ENCODE measurements at places on chromosomes 13 and 19. TPM values are rescaled to one million over a fixed set of nuclear protein-coding genes. Genes with fewer than 3 reads are reported as not detected.

DNA sequence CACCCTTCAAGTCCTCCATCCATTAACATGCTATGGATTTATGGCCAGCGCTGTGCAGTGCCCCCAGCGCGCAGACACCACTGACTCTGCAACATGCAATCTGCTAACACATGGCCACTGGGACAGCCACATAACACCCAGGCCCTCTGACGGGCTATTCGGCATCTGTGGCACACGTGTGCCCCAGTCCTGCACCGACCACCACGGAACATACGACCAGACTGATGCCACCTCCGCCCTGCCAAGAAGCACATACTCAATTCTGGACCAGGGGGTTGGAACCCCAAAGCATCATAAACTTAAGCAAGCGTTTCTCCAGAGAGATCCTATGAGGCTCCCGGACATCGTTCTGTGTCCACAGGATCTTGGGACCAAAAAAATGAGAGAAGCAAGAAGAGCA, 9.8 kb downstream of the STK24 start:
- no peak for DNase-seq

GRCh38 chr19:38388349-38389100, at the start of gene SPRED3:
Gene SPRED3 (plus strand): TSS chr19:38388697. CDS start chr19:38390303, 1,606 bp downstream.
- no peak for DNase-seq

DNA sequence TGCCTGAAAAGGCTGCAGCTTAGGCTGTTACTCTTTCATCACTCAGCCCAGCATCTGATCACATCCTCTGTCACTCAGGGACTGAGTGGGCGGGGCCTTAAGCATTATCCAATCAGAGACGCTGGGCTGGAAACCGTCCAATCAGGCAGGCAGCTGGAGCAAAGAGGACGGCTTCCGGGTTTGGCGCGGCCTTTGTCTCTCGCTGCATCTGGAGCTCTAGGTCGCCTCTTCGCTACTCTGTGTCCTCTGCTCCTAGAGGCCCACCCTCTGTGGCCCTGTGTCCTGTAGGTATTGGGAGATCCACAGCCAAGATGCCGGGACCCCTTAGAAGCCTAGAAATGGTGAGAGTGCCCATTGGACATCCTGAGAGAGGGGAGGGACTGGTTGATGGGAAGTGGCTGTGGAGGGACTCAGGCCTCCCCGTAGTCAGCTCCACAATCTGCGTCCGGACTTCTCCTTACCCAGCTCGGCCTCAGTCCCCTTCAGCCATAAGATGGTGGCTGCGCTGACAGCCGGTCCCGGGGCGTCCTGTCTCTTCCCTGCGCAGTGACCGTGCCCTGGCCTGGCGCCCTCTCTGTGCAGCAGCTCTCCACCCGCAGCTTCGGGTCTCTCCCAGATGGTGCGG, at the start of gene ZNF486:
ZNF486 (plus strand) TSS at position 195 of the 625 bp plus-strand sequence; CDS start at position 312, 117 bp downstream.
- peak; percentile 88 for DNase-seq

DNA sequence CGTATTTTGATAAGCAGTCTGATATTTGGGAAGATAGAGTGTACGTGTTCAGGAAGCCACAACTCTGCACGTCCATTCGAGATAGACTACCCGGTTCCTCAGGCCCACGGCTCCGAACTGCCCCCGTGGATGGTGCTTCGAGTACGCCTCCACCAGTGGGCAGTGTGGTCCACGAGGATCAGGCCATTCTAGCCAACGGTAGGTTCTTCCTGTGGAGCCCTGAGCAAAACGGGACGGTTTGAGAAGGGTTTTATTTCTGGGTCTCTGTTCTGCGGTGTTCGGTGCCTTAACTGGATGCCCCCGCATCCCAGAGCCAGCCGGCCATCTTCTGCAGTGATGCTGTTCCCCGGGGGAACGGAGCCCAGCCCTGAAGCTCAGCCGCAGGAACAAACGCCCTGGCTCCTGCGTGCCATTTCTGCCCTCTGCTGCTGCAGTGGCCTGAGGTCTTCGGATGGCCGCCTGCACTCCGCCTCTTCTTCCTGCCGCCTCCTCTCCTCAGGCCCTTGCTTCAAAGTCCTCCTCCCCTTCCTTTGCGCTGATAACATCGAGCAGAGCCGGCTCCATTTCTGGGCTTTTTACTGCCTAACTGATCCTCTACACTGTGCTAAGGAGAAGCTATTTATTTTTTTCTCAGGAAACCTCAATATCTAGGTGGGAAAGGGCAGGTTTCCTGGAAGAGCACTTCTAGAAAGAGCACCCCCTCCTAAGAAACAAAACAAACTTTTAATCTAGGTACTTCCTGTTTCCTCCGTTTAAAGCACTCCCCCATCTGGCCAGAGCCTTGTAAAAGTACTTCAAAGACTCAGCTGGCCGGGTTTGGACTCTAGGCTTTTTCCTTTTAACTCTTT, 36.2 kb upstream of the SLC46A3 start:
- no peak for DNase-seq

DNA sequence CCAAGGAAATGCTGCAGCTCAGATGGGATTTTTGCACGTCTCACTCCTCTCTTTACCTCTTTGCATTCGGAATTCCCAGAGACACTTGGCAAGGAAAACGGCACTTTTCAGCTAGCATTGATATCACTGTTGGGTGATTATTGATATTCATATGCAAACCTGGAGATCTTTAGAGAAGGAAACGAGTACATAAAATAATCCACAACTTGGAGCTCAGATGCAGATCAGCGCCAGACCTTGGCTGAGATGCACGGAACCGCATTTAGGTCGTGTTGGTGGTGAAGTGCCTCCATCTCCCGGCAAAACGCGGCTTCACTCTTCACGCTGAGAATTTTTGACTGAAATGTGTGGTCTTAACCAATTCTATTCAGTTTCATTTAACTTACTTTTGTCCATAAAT, 77.2 kb upstream of the ARHGEF7 start:
- no peak for DNase-seq

- no peak for DNase-seq
Measured at GRCh38 chr13:37395544-37395943, 203.0 kb downstream of the POSTN start.

DNA sequence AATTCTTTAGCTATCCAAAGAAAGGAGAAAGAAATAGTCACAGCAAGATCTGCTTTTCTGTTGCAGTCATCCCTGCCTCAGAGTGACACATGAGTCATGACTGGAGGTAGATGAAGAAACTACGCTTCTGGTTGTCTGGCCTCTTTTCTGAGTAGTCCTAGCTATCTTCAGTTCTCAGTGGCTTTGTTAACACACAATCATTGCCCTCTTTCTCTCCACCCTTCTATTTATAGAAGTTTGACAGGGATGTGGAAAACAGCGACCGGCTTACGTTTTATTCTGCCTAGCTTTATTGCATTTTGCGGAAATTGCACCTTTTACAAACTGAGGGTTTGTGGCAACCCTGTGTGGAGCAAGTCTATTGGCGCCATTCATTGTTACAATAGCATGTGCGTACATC, 26.7 kb downstream of the SPATA13 start:
- no peak for DNase-seq

DNA sequence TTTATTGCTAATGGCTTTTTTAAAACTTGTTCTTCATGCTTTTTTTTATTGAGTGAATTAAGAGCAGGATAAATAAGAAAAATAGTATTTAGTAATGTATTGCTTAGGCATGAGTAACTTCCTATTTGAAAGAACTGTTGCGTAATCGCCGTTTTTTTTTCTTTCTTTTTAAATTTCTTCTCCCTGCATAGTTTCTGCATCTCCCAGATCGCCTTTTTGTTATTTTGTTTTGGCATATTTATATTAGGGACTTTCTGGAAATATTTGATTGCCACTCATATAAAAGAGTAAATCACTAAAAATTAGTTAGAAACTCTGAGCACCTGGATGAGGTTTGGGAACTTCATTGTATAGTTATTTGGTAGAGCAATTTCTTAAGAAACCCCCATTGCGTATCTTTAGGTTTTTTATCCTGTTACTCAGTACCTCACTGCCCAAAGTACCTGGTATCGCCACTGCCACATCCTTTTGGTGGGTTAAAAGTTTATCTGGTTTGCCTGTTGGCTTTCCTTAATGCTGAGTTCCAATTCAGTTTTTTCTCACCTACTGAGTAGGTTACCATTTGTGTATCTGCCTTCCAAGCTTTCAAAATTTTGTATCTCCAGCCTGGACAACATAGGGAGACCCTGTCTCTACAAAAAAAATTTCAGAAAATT, 36.2 kb upstream of the LPAR6 start:
- no peak for DNase-seq

GRCh38 chr13:102799426-102800144, 666 bp downstream of the BIVM start:
- peak; percentile 53 for DNase-seq

DNA sequence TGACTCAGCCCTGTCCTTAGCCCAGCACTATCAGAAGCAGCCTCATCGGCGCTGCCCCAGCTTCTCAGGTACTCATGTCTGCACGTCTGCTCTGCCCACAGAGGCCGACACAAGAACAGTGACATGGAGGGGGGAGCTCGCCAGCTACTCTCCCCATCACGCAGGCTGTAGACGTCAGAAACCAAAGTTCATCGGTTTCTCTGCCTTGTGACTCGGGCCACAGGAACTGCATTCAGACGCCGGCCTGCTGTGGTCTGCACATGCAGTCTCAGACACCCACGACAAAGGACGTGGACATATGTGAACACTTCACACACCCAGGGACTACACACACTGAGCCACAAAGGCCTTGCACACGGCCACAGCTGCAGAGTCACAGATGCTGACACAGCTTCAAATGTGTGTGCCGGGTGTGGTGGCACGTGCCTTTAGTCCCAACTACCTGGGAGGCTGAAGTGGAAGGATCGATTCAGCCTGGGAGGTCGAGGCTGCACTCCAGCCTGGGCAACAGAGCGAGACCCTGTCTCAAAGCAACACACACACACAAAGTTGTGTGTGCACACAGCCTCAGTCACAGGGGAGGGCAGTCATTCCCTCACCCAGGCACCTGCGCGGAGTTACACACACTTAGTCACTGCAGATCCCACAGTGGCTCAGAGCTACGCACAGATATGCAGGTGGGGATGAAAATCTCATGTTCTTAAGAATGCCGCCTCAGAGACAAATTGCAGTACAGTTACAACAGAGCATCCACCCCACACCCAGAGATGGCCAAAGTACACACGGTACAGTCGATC, 4.9 kb upstream of the ZFP36 start:
- peak; percentile 28 for DNase-seq

DNA sequence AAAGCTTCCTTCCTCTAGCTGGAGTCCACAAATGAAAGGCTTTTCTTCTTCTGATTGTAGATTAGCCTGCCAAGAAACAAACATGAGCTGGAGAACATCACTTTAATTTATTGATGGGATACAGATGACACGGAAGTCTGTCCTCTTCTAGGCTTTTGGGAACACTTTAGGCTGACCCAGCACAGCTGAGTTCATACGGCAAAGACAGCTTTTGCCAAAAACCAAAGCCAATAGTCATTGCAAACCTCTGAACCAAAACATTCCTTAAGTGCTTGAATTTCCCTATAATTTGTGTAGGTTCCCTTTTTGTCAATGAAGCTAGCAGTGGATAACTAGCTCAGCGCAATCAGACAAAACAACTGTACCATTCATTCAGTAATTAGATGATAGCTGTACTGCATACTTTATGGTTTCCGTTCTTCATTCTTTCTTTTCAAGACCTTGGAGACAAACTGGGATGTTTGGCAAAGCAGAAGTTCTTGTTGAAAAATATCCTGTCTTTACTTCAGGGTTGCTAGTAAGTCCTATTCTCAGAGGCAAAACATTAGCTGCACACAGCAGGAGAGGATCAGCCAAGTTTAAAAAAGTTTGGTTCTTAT, 95.7 kb upstream of the SPRY2 start:
- DNase-seq, result no peak

DNA sequence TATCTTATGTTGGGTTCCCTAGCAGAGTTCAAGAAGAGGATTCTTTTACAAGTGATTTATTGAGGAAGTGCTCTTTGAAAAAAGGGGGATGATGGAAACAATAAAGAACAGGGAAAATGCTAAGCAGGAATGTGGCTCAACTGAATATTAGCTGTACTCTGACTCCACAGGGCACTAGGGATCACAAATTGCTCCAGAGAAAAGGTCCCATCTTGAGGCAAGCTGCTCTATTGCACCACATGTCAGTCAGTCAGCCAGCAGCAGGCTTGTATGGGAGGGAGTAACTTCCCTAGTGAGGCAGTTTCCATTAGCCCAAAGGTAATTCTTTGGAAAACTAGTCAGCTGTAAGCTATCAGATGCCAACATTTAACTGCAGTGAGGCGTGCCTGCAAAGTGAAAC, 73.3 kb upstream of the FNDC3A start:
- no peak for DNase-seq

- DNase-seq, result no peak
Measured at GRCh38 chr13:113782472-113782871, 23.4 kb downstream of the TMEM255B start.

- DNase-seq, result no peak
Measured at GRCh38 chr19:13398780-13399726, 107.2 kb downstream of the CACNA1A start.

DNA sequence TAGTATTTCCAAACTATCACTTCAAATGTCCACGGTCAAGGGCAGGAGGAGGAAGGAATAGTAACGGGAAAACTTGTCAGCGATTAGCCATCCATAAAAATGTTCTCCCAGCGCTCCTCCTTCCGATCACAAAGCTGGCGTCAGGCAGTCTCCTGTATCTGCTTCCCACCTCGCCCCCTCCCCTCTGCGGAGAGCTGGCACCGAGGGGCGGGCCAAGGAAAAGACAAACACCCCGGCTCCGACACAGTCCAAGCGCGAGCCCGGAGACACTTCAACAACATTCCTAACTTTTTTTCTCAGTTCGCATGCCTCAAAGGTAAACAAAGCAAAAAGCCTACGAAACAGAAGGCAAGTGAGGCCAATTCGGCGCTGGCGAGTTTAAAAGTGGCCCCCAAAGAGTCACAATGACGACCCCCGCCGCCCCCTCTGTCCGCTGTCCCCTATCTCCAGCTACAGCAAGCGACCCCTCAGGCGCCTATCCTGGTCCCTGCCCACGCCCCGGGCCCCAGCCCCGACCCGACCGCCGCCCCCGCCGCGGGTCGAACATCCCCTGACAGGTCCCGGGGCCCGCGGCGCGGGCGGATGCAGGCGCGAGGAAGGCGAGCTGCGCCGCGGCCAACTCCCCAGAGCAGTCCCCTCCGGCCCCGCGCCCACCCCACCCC, 736 bp downstream of the SMAD9 start:
- no peak for DNase-seq

- DNase-seq, result no peak
Measured at GRCh38 chr13:106415971-106416370, 119.5 kb downstream of the EFNB2 start.

- no peak for DNase-seq
Measured at GRCh38 chr13:36858290-36858689, 39.3 kb downstream of the RFXAP start.

GRCh38 chr13:75226733-75227435, 255.1 kb downstream of the TBC1D4 start:
- no peak for DNase-seq

DNA sequence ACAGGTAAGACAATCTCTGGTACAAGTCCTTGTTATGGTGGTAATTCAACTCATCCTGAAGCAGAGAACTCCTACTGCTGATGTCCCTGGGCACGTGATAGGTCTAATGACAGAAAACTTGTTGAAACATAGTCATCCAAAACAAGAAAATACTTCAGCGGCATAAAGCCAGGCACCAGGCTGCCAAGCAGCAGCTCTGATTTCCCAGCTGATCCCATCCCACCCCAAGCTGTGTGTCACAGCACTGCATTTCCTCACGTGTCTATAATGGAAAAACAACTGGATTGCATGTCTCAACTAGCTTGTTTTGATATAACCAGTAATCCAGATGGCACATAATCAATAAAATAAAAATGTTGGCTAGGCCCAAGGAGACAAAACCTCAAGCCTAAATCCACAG, 64.8 kb downstream of the MIPEP start:
- DNase-seq, result no peak

WDR88 gene
- 0.16 TPM for total RNA-seq

KIR2DL3 gene
- total RNA-seq, result not detected

C1QTNF9B gene
- total RNA-seq, result not detected

DPP9 gene
- 5.5 TPM for total RNA-seq

ATP1A3 gene
- total RNA-seq, result 153 TPM

CYP4F22 gene
- total RNA-seq, result not detected

CEACAM16 gene
- total RNA-seq, result not detected

ADM5 gene
- 0.78 TPM for total RNA-seq
